ENCODE measurements at places on chromosomes 7 and 10.

DNA sequence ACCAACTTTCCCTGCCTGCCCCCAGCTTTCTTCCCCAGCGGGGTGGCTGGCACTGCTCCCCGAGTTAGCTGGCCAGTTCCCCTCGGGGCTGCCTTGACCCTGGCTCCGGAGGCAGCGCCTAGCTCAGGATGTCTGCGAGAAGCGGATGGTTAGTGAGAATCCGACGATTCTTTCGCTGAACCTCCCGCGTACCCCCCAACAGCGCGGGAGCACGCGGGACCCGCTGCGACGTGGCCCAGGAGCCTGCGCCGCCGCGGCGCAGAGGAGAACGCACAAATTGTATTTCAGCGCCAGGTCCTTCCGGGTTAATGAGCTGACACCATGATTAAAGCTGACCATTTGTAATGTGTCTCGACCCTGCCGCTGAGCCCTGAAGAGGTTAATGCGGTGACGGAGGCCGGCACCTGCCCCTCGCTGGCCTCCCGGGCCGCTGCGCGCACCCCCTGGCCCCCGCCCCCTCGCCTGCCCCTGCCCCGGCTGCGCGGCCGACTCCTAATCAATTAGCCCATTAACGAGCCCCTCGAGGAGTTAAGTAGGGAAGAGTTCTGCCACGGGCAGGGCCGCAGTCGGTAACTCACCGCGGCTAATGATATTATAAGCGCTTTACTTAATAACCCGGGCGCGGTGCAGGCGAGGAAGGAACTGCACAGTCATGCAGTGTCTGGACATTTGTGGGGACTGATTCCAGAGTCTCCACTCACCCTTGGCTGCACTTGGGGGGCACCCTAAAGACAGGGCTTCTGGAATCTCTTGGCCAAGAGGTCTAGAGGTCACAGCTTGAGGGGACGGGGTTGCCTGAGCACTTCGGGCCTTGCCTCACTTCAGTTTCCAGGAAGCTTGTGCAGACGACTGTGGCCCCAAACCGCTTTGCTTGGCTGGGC is 1.7 kb upstream of the HMX2 start:
- DNase-seq, result no peak

- no peak for DNase-seq
Measured at GRCh38 chr7:90749774-90750173, 153.7 kb downstream of the CDK14 start.

DNA sequence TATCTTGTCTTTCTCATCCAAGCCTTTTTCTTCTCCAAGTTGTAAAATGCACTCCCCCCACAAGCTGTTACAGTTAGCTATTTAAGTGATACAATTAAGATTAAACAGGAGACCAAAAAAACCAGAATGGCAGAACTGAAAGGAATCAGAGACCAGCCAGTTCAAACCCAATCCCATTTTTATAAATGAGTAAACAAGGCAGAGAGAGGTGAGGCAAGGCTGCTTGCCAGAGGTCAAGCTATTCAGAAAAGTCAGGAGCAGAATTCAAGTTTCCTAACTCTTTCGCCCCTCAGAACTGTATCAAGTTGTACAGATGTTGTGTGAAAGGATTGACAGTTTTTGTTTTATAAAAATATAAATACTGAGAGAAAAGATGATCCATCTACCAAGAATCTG is 90.2 kb downstream of the ZFAND4 start:
- DNase-seq, result no peak

GRCh38 chr10:49109669-49110340 is 5.5 kb downstream of the VSTM4 start:
- DNase-seq, result no peak

DNA sequence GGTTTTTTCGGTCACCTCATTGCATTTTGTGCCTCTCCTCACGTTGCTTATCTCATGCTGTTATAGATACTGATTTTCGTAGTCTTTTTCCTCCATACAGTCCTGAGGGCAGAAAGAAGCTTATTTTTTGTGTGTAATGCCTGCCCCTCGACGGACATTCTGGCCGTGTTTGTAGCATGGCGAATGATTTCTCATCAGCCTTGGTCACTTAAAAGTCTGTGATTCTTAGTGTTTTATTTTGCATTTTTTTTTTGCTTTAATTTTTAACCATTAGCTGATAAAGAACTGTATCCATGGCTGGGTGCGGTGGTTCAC is 469 bp upstream of the NOC3L start:
- DNase-seq, result no peak

GRCh38 chr7:26179826-26180497 is 20.6 kb downstream of the HNRNPA2B1 start:
- DNase-seq, result peak; percentile 33

GRCh38 chr10:61902445-61903220 is 1.1 kb downstream of the ARID5B start:
- DNase-seq, result peak; percentile 84

- DNase-seq, result no peak
Measured at GRCh38 chr7:94145602-94146001, 141.4 kb upstream of the BET1 start.

GRCh38 chr10:12353399-12354242 is 4.3 kb downstream of the CAMK1D start:
- no peak for DNase-seq

- DNase-seq, result no peak
Measured at GRCh38 chr10:51905032-51905431, 205.6 kb upstream of the CSTF2T start.

DNA sequence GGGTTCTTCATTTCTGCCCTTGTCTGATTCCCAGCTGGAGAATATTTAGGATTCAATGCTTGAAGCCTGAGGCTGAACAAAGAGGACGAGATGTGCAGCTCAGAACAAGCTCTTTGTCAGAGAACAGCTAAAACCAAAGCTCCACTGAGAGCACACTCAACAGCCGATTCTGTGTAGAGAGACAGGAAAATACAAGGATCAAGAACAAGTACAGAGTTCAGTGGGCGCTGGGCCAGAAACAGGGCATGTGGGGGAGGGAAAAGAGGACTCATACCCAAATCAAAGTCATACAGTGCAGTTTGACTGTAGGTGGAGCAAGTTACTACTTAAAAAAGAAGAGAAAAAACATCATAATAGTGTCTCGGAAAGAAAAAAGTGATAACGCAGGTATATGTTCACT is at the start of gene AGMO:
TSS of gene AGMO (minus strand) at position 181 of the 400 bp plus-strand sequence.
- no peak for DNase-seq

GRCh38 chr10:8112942-8113442 is 58.5 kb downstream of the GATA3 start:
- no peak for DNase-seq

DNA sequence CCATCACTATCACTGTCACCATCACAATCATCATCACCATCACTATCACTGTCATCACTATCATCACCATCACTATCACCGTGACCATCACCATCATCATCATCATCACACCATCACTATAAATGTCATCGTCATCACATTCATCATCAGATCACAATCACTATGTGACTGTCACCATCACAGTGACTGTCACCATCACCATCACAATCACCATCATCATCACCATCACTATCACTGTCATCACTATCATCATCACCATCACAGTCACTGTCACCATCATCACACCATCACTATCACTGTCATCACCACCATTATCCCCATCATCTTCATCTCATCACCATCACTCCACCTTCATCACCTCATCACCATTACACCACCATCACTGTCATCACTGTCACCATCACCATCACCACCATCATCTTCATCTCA is 31.0 kb downstream of the PWWP2B start:
- DNase-seq, result no peak

DNA sequence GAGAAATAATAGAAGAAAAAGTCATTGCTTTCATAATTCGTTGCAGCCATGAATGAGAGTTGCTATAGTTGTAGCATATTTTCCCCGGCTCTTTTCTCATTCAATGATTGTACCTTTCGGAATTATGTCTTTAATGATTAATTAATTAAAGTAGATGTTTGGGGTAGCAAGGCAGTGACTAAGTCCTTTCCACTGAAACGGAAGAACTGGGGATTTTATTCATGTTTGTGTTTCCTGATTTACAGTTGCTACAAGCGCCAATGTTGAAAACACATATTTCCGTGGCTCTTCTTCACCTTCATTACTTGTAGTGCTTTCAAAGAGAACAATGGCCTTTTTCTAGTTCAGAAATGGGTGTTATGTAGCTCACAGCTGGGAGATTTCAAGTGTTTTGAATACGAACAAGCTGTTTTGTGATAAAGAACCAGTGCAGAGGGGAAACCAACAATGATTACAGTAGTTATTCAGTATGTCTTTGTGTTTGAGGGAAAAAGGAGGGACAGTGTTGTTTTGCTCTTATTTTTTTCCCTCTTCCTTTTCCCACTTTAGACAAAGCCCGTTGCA is 153.5 kb downstream of the NSUN6 start:
- no peak for DNase-seq

GRCh38 chr7:66326501-66327215 is 121.5 kb downstream of the TPST1 start:
- DNase-seq, result no peak

GRCh38 chr10:15814565-15814964 is 45.7 kb downstream of the MINDY3 start:
- DNase-seq, result no peak

Measured in CD4-positive, alpha-beta T cell treated with Interleukin-17A for 1 hour (primary cell).